ENCODE measurements at places on chromosomes 5 and 9.

DNA sequence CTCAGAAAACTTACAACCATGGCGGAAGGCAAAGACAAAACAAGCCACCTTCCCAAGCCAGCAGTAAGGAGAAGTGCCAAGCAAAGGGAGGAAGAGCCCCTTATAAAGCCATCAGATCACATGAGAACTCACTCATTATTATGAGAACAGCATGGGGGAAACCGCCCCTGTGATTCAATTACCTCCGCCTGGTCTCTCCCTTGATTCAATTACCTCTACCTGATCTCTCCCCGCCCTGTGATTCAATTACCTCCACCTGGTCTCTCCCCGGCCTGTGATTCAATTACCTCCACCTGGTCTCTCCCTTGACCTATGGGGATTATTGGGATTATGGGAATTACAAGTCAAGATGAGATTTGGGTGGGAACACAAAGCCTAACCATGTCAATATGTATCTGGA is 467.3 kb upstream of the FTMT start:
- peak; percentile 8 for DNase-seq

GRCh38 chr5:2856206-2856605 is 104.7 kb upstream of the IRX2 start:
- DNase-seq = no peak

DNA sequence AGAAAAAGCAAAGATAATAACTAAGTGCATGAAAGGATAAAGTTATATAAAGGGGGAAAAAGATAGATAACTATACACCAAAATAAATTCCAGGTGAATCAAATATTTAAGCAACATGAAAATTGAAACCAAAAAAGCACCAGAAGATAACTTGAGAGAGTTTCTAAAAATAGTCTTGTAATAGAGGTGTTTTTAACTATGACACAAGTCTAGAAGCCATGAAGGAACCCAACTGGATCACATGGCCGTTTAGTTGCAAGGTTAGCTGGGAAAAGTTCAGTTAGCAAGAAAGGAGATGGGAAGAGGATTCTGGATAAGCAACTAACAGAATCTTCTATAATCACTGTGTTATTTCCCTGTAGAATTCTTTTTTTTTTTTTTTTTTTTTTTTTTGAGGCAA is 9.2 kb upstream of the RASA1 start:
- no peak for DNase-seq

DNA sequence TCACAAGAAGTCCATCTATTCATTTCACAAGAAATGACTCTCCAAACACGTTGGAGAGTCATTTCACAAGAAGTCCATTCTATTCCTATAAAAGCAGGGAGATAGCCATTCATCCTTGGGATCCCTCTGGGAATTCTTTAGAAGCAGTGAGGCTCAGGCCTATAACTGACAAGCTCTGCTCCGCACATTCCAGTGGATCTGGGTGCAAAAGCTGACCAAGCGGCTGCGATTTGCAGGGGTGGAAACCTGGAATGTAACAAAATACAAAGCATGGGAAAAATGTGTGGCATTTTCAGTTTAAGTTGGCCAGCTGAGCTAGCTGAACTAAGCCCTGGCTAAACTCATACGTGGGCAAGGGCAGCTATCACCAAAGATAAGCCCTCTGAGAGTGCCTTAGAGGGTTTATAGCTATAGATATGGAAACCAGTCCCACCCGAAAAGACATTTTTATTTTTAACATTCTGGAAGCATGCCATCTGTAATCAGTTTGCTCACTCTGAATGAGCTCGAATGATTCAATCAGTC is 8.7 kb downstream of the TAS2R1 start:
- no peak for DNase-seq

GRCh38 chr5:68277431-68277830 is 61.9 kb downstream of the PIK3R1 start:
- no peak for DNase-seq

- no peak for DNase-seq
Observed at GRCh38 chr5:144202726-144203125, 32.1 kb downstream of the KCTD16 start.

GRCh38 chr9:111320631-111321030 is 9.4 kb downstream of the OR2K2 start:
- DNase-seq = no peak

- peak; percentile 62 for DNase-seq
Observed at GRCh38 chr9:136799079-136799853, 3.1 kb downstream of the CCDC183 start.

- DNase-seq = no peak
Observed at GRCh38 chr9:131676431-131676972, 63.4 kb downstream of the RAPGEF1 start.

- DNase-seq = no peak
Observed at GRCh38 chr5:81125959-81126358, 107.2 kb upstream of the CKMT2 start.

GRCh38 chr9:110622368-110622767 is 42.8 kb upstream of the SVEP1 start:
- DNase-seq = no peak

- no peak for DNase-seq
Observed at GRCh38 chr5:79588696-79589095, 23.5 kb upstream of the TENT2 start.

DNA sequence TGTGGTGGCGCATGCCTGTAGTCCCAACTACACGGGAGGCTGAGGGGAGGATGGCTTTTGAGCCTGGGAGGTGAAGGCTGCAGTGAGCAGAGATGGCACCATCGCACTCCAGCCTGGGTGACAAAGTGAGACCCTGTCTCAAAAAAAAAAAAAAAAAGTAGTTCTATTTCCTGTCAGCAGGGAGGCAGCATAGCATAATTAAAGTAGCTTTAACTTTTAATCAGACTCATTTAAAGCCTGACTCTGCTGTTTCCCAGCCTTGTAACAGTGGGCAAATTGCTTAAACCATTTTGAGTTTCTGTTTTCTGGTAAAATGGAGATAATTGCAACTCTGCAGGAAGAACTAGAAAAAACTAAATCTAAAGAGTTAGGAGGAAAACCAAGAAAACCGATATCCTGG is 31.2 kb downstream of the CNOT6 start:
- DNase-seq = no peak

- DNase-seq = no peak
Observed at GRCh38 chr5:87147441-87147840, 120.2 kb upstream of the RASA1 start.

- no peak for DNase-seq
Observed at GRCh38 chr9:6052293-6052919, 37.0 kb upstream of the RANBP6 start.

- DNase-seq = no peak
Observed at GRCh38 chr5:96175090-96175489, 213.4 kb upstream of the ELL2 start.

GRCh38 chr5:124040799-124041198 is 528.8 kb downstream of the CSNK1G3 start:
- DNase-seq = no peak

Measured in NCI-H146 (cell line).